SJSA1 (cell line): ENCODE measurements at places on chromosomes 5 and 9. TPM values are rescaled to one million over a fixed set of nuclear protein-coding genes. Genes with fewer than 3 reads are reported as not detected.

GRCh38 chr5:78518365-78519197 is 130.0 kb downstream of the LHFPL2 start:
- H3K27me3 ChIP-seq = no peaks in the 10 kb centered on the region
- peak; percentile 82 for DNase-seq
- no peaks in the 10 kb centered on the region; the same call in 1 of the 2 replicates for H3K36me3 ChIP-seq
- peak overlapping the region; percentile 59 for H3K27ac ChIP-seq
- no peak overlapping the region for H3K4me3 ChIP-seq
- H3K4me1 ChIP-seq = peaks cover 19% of the 10 kb centered on the region

DNA sequence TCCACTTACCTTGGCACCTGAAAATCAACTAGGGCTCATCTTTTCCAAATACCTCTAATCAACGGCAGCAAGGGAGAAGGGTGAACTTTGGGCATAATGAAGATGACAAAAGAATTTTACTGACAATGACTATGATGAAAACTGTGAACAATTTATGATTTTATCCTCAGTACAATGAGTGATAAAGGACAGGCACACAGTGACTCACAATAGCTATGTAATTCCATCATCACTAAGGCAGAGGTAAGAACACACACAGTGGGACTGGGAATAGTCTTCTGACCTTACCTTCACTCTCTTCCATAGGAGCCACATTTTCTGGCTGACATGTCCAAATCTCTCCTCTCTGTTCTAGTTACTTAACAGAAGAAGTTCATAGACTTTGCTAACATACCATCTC is 26.1 kb upstream of the KCNV2 start:
- H3K36me3 ChIP-seq = no peaks in the 10 kb centered on the region
- H3K4me1 ChIP-seq = no peaks in the 10 kb centered on the region
- no peak for DNase-seq
- H3K27ac ChIP-seq = no peak overlapping the region
- no peaks in the 10 kb centered on the region for H3K27me3 ChIP-seq
- H3K4me3 ChIP-seq = no peak overlapping the region

IL3 gene
- not detected in 2 replicates for total RNA-seq

DNA sequence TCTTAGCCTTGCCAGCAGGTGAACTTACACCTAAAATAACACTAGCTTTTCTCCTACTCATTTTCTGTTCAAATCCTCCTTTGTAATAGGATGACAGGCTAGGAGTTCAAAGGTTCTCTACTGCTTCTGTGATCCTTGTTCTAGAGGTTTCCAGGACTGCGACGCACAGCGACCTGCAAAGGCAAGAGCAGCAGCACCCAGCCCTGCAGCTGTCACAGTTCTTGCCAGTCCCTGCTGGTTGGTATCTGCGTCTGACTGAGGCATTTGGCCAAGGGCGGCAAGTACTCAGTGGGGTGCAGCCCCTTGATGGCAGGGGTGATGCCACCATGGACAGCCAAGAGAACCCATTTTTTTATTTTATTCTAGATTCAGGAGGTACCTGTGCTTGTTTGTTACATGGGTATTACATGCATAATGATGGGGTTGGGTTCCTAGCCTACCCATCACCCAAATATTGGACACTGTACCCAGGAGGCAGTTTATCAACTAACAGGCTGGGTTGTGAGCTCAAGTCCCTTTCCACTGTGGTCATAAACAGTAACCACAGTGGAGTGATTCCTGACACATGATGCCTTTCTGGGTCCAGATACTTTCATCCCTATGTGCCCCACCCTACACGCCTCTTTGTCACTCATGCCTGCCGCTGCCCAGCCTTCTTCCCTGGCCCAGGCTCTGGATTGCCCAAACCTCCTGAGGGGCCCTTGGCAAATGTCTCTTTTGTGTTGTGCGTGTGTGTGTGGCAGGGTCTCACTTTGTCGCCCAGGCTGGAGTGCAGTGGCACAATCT is 111.0 kb downstream of the GAPVD1 start:
- H3K27me3 ChIP-seq = no peaks in the 10 kb centered on the region
- H3K4me1 ChIP-seq = peaks cover 7% of the 10 kb centered on the region; the same call in 1 of the 2 replicates
- no peak for DNase-seq
- no peak overlapping the region for H3K4me3 ChIP-seq
- no peaks in the 10 kb centered on the region for H3K36me3 ChIP-seq
- H3K27ac ChIP-seq = no peak overlapping the region

- peak; percentile 71 for DNase-seq
- H3K4me1 ChIP-seq = peaks cover 13% of the 10 kb centered on the region
- H3K36me3 ChIP-seq = peaks cover 56% of the 10 kb centered on the region
Measured at GRCh38 chr5:141650851-141651727, at the start of gene FCHSD1. TSS of gene FCHSD1 (minus strand) at chr5:141651418. CDS start at chr5:141651368, 50 bp downstream.

- no peak overlapping the region for H3K27ac ChIP-seq
- H3K4me3 ChIP-seq = no peak overlapping the region
- H3K4me1 ChIP-seq = peaks cover 28% of the 10 kb centered on the region
- no peak for DNase-seq
Measured at GRCh38 chr9:114413861-114414301, 26.1 kb upstream of the AKNA start.

DNA sequence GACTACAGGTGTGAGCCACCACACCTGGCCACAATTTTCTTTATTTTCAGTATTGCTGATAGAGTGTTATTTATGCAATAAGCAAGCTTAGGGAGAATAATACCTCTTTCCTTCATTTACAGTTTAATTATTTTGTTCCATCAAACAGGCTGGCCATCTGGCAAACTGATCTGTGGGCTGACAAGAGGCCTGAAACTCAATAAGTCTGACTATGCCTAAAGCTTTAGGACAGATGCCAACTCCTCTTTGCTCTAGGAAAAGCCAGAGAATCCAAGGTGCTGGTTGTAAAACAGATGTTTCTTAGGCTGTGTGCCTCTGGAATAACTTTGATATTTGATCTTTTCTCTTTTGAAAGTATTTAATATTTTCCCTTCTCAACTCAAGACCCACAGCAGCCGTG is 98.4 kb downstream of the TARS1 start:
- no peaks in the 10 kb centered on the region for H3K36me3 ChIP-seq
- H3K4me3 ChIP-seq = no peak overlapping the region
- H3K4me1 ChIP-seq = no peaks in the 10 kb centered on the region

ANKRD31 gene
- not detected in 2 replicates for total RNA-seq

DNA sequence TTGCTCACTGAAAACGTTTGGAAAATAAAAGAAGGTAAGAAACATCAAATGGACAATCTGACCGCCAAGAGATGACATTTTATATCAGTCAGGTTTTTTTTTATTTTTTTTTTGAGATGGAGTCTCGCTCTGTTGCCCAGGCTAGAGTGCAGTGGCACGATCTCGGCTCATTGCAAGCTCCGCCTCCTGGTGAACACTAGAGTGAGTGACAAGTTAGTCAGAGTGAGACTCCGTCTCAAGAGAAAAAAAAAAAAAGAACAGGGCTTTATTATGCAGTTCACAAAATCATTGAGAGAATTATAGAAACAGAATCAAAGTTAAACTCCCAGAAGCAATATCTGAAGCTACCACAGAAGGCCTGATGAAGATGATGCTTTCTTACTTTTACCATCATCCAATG is 70.1 kb downstream of the DTWD2 start:
- no peaks in the 10 kb centered on the region for H3K36me3 ChIP-seq
- no peaks in the 10 kb centered on the region for H3K4me1 ChIP-seq
- no peak for DNase-seq

DNA sequence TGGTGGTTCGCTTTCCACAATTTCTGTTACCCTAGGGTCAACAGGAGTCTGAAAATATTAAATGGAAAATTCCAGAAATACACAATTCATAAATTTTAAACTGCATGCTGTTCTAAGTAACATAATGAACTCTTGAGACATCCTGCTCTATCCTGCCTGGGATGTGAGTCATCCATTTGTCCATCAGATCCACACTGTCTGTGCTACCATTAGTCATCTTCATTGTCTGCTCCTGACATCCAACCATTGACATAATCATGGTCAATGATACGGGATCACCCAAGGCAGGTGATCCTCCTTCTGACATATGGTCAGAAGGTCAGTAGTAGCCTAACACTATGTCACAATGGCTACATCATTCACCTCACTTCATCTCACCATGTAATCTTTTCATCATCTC is 276.7 kb upstream of the KIF2A start:
- no peaks in the 10 kb centered on the region for H3K4me1 ChIP-seq
- H3K27me3 ChIP-seq = 0 out of 2 replicates have a peak, but pooled peaks cover 5% of the 10 kb centered on the region
- DNase-seq = no peak
- H3K27ac ChIP-seq = no peak overlapping the region
- H3K4me3 ChIP-seq = no peak overlapping the region
